CD4-positive, alpha-beta T cell treated with Interleukin-1 beta for 1 hour (primary cell): ENCODE measurements at places on chromosomes 3 and 15.

- DNase-seq: no peak
Observed at GRCh38 chr15:51374131-51374530, 32.7 kb downstream of the GLDN start.

GRCh38 chr15:31128919-31129768 is 27.6 kb upstream of the TRPM1 start:
- peak; percentile 70 for DNase-seq

GRCh38 chr3:185959609-185960521 is 22.1 kb upstream of the TRA2B start:
- DNase-seq: no peak

GRCh38 chr15:57373882-57374276 is 2.4 kb upstream of the CGNL1 start:
- no peak for DNase-seq

GRCh38 chr3:134258761-134259347 is 8.2 kb upstream of the RYK start:
- no peak for DNase-seq

GRCh38 chr15:71080705-71081104 is 34.6 kb upstream of the THSD4 start:
- no peak for DNase-seq

GRCh38 chr3:189756582-189757078 is 125.4 kb downstream of the TP63 start:
- DNase-seq: no peak

DNA sequence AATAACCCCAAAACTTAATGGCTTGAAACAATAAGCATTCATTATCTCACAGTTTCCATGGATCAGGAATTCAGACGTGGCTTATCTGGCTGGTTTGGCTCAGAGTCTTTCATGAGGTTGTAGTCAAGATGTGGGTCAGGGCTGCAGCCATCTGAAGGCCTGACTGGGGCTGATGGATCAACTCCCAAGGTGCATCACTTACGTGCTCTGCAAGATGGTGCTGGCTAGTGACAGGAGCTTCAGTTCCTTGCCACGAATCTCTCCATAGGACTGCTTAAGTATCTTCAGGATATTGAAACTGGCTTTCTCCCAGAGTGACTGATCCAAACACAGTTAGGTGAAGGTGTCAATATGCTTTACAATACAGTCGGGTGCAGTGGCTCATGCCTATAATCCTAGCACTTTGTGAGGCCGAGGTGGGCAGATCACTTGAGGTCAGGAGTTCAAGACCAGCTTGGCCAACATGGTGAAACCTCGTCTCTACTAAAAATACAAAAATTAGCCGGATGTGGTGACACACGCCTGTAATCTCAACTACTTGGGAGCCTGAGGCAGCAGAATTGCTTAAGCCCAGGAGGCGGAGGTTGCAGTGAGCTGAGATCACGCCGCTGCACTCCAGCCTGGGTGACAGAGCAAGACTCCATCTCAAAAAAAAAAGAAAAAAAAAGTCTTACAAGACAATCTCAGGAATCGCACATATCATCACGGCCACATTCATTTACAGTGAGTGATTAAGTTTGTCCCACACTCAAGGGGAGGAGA is 28.5 kb upstream of the PTPRG start:
- no peak for DNase-seq

DNA sequence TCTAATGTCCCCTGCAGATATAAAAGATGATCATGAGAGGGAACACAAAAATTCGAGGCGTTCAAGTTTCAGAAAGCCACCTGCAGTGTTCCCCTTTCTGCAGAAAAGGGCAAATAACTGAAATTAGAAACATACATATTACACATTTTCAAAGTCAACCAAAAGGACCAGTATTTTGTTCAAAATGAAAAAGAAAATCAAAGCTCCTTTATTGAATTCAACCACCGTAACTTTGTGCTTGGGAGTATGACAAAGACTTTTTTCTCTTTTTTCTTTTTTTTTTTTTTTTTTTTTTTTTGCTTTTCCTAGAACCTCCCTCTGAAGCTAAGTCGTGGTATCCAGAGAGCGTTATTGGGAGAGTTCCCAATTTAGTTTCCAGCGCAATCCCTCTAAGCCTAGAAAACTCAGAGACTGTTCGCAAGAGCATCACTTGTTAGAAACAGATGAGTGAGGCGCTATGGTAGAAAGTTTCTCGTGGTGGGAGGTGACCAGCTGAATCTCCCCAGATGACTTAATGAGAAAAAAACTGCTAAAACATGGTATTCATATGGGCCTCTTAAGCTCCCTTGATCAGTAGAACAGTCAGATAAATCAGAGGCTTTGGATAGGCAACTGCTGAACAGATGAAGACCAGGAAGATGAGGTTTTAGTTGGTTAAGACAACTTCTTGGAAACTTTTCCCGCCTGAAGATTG is 77.4 kb downstream of the MB21D2 start:
- DNase-seq: no peak

- no peak for DNase-seq
Observed at GRCh38 chr15:38539008-38539343, 25.6 kb downstream of the RASGRP1 start.

DNA sequence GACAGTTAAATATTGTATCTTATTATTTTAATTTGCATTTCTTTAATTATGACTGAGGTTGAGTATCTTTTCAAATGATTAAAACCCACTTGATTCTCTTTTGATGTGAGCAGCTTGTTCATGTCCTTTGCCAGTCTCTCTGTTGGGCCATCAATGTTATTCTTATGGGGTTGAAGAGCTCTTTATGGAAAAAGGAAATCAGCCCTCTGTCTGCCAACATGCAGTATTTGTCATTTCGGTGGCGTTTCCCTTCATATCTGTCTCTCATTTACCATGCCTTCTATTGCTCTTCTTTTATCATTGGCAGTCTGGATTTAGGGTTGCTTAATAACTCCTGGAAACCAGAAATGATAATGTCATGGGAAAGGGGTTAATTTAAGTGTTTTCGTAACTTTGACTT is 340.7 kb upstream of the DNAJC19 start:
- no peak for DNase-seq

GRCh38 chr3:185825639-185826481 is 1.0 kb upstream of the IGF2BP2 start:
- peak; percentile 16 for DNase-seq
